ENCODE measurements at places on chromosomes 4 and X. TPM values are rescaled to one million over a fixed set of nuclear protein-coding genes. Genes with fewer than 3 reads are reported as not detected.

Gene C4orf50
- total RNA-seq, result 0.13 TPM

DNA sequence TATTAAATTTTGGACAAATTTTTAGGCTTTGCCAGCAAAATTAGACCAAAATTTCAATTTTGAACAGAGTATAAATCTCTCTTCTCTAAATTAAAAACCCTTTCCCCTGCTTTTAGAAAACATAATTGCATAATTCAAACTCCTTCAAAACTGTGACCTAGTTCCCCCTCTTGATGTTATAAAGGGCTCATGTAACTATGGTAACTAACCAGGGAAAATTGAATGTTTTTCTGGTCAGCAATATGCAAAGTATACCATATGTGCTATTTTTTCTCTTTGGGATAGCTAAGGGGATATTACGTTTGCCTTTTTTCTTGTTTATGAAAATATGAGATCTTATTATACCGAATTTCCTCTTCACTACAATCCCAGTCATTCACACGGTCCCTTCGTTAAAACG, 5.1 kb upstream of the ING2 start:
- H3K4me1 ChIP-seq, result peaks cover 24% of the 10 kb centered on the region
- H3K27ac ChIP-seq, result no peak overlapping the region
- H3K36me3 ChIP-seq, result no peaks in the 10 kb centered on the region

Gene CXCR3
- 145 TPM for total RNA-seq

Gene SHROOM4
- not detected for total RNA-seq

Gene SATL1
- total RNA-seq, result not detected

GRCh38 chrX:122055460-122055859, 1008.0 kb downstream of the GLUD2 start:
- H3K36me3 ChIP-seq, result no peaks in the 10 kb centered on the region
- DNase-seq, result no peak
- no peaks in the 10 kb centered on the region for H3K27me3 ChIP-seq
- no peak overlapping the region for H3K27ac ChIP-seq
- no peak overlapping the region for H3K4me3 ChIP-seq

Gene GPAT3
- total RNA-seq, result 2.8 TPM

- no peaks in the 10 kb centered on the region for H3K36me3 ChIP-seq
- no peaks in the 10 kb centered on the region for H3K4me1 ChIP-seq
- H3K27me3 ChIP-seq, result no peaks in the 10 kb centered on the region
- no peak overlapping the region for H3K27ac ChIP-seq
Measured at GRCh38 chrX:38970845-38971244, 169.6 kb downstream of the MID1IP1 start.

All from activated CD8-positive, alpha-beta T cell treated with anti-CD3 and anti-CD28 coated beads, Interleukin-2, amount 10 ng/mL, durations not matched to agents 7 days and 5 days (primary cell).